ENCODE measurements at places on chromosomes 6 and 20.

DNA sequence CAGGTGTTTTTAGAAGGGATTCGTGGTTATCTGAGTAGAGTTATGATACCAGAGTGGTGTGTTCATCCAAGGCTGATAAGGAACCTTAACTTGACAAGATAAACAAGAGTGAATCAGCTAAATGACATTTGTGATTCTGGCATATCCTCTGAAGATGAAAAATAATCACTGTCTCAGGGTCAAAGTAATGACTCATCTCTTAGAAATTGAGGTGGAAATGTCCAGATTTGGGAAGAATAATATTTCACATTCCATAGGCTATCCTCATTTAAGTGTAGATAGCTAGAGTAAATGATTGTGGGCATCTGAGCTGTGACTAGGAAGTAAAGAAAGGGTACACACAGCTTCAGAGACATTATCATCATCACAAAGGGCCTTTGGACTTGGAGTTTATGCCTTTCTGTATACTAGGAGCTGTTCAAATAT lies 255.7 kb downstream of the GJA1 start:
- no peak for DNase-seq

DNA sequence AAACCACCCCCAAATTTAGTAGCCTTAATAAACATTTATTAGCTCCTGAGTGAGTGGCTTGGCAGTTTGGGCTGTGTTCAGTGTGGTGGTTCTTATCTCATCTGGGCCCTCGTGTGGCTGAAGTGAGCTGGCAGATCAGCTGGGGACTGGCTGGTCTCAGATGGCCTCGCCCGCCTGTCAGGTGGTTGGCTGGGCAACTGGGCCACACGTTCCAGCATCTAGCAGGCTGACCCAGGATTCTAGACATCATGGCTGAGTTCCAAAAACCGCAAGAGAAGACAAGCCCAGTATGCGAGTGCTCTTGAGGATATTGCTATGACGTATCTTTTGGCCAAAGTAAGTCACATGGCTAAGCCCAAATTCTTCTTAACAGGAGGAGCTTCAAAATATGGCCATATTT lies 28.9 kb downstream of the EIF2S2 start:
- no peak for DNase-seq

GRCh38 chr6:26403893-26404292 lies 1.8 kb downstream of the BTN3A1 start:
- no peak for DNase-seq

DNA sequence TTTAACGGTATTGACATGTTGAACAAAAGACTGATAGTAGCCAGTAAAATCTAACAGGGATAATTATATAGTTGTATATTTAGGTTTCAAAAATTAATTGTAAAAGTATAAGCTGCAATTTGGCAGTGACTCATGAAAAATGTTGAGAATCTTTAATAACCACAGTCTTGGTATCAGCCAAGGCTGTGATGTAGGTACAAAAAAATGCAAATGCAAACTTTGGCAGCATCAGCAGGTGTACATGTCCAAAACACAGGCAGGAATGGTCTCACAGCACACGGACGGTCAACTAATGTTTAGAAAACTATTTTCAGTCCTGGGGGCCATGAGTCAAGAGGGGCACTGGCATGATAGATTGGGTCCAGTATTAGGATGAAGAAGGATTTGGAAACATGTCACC lies 58.5 kb upstream of the BEND3 start:
- no peak for DNase-seq

DNA sequence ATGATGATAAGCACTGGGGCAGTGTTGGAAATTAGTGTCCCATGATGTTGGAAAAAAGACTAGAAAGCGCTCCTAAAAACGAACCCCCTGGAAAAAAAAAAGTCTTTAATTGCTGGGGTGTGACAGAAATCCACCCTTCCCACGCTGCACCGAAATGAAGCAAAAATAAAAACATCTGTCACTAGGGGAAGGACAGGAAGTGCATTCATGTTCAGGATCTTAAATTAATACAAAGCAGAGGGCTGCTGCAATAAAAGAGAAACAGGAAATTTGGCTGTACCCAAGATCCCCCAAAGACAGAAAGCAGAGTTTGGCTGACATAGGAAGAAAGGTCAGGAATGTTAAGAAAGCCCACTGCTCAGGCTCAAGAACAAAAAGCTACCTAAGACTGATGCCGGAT lies 333.9 kb downstream of the TBC1D32 start:
- DNase-seq, result no peak

DNA sequence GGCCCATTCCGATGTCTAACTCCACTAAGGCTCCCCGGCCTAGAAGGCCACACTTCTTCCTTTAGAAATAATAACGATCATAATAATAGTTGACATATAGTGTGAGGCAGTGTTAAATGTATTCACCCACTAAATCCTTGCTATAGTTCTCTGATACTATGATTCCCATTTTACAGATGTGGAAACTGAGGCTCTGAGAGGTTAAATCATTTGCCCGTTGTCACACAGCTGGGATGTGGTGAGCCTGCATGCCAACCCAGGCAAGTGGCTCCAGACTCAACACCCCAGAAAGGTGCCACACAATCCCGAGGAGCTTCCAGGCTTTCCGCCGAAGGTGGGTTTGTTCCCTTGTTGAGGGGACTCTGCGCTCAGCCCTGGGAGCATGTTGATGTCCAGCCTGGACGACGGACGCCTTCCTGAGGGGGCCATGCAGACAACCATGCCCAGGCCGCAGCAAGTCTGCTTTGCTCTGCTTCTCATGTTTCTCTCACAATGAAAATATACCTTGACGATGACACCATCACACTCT lies 104.6 kb upstream of the CDYL start:
- no peak for DNase-seq

- DNase-seq, result no peak
Observed at GRCh38 chr6:113121571-113121970, 735.6 kb upstream of the MARCKS start.

GRCh38 chr20:20641783-20642182 lies 70.7 kb downstream of the RALGAPA2 start:
- DNase-seq, result no peak

GRCh38 chr6:33700391-33701050 lies 11.0 kb downstream of the UQCC2 start:
- DNase-seq, result peak; percentile 33

DNA sequence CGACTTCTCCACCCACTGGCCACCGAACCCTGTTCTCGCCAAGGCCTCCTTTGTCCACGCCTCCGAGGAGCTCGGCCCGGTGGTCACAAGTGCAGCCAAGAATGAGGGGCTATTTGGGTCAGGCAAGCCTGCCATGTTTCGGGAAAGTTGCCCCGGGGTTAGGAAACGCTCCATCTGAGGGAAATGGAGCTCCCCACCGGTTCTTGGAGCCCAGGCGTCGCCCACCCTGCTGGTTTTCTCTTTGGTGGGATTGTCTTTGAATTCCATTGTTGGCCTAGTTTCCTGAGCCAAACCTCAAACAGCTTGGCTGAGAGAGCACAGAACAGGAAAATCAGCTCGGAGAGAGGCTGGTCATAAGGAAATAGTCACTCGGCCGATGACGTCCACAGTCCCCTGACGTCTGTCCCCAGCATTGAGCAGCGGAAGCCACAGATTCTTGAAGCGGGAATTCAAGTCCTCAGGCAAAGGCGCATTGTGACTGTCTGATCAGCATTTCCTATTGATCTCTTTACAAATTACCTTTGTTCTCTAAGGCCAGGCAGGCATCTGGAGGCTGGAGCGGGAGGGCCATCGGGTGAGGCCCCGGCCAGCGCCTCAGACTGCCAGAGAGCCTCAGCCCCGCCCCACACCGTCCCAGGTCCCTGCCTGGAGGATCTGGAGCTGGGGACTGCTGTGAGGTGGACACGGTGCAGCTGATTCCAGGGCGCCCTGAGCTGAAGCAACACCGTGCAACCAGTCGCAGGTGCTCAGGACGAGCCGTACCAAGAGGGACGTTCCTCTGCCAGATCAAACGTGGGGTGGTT lies 138.6 kb downstream of the DLL1 start:
- no peak for DNase-seq

DNA sequence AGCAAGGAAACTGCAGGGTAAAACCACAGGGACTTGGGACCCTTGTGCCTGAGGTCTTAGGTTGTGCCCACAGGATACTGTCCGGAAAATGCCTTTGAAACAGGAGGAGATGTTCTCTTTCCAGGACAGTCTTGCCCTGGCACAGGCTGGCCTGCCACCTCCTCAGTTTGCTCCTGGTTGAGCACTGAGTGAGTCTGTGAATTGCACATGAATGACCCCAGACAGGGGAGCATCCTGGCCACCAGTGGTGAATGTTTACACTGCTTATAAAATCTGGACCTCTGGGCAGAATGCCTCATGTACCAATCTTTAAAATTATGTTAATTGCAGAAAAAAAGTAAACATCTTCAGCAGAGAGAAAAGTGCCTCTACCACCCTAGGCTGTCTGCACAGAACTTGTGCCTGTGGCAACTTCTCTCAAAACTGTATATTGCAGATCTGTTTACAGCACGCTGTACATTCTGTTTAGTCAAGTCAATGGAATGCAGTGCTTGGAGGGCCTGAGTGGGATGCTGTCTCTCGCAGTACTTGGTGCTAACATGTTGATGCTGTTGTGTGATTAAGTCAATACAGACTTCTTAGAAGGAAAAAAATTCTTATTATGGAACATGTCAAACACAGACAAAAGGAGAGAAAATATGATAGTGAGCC lies 242.1 kb downstream of the SOD2 start:
- no peak for DNase-seq

DNA sequence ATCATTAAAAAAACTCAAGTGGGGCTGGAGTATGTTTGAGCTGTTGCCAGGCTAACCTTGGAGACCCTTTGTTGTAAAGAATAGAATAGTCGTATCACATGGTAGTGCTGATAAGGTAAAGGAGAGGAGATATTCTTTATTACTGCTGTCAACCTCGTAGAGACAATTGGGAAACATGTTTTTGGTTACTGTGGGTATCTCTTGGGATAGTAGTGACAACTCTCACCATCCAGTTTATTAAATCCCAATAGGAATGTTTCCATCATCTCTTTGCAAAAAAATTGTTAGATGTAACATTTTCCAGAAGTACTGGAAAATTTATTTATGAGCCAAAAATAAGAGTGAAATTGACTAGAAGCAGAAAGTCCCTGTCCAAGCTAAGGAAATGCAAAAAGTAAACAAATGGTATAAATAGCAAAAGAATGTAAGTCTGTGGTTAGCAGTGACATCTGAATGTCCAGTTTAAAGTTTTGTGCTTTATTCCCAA lies 829.3 kb upstream of the CITED2 start:
- DNase-seq, result peak; percentile 29

GRCh38 chr6:90894285-90895130 lies 307.6 kb upstream of the MAP3K7 start:
- DNase-seq, result no peak

GRCh38 chr20:24580006-24580405 lies 110.6 kb downstream of the SYNDIG1 start:
- DNase-seq, result no peak

GRCh38 chr6:53727748-53728147 lies 62.2 kb upstream of the KLHL31 start:
- no peak for DNase-seq

DNA sequence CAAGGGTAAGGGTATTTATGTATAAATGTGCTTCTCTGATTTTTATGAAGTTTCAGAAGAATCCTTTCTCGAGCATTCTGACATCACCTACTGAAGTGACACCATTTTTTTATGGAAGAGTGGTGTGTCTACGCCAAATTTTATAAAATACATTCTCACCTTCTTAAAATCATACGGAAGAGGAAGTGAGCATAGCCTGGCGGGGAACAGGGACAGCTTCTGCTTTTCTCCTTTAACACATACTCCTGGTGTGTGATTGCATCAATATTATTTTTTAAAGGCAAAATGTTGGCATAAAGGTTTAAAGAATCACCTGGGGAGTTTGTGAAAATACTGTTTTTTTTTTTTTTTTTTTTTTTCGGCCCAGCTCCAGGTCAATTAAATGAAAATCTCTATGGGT lies 733.6 kb upstream of the MAN1A1 start:
- DNase-seq, result no peak

- no peak for DNase-seq
Observed at GRCh38 chr20:38453941-38454340, 18.7 kb upstream of the RALGAPB start.

GRCh38 chr6:22024973-22025467 lies 271.8 kb downstream of the PRL start:
- DNase-seq, result no peak

DNA sequence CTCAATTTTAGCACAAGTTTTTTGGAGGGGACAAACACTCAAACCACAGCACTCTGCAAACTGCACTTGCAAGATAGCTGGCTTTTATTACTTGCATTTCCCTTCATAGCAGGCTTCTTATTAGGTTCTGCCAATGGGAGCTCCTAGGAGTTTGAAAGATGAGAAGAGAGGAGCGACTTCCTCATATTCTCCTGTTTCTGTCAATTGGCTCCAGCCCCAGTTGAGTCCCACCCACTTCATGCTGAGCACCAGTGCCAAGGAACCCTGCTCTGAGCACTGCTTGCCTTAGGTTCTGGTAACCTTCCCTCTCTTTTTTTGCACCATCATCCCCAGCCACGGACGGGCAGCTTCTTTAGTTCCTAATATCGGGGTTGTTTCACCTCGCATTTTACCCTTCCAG lies 67.9 kb downstream of the PSMB1 start:
- no peak for DNase-seq

DNA sequence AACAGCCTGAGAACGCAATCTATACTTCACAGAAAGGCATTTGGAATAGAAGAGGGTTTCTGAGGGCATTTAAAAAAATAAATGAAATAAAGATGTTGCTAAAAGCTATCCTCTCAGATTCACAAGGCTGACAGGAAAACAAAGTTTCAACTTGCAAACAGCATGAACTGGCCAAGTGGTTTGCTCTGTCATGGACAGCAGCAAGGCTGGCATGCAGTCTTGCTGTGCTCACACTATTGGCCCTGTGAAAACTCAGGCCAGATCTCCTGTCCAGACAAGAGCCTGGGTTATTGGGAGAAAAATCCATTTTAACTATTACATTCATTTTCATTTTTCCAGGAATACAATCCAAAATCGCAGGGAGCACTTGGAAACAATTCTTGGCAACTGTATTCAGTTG lies 506.2 kb upstream of the SLC35B3 start:
- no peak for DNase-seq

Measured in NCI-H1092 (cell line).